ENCODE measurements at places on chromosomes 7 and 10. TPM values are rescaled to one million over a fixed set of nuclear protein-coding genes. Genes with fewer than 3 reads are reported as not detected.

PRPS1L1 gene
- not detected for total RNA-seq

EMX2 gene
- 0.12 TPM for total RNA-seq

RHBDD2 gene
- total RNA-seq: 31.5 TPM

HDAC9 gene
- total RNA-seq: 2.4 TPM

FXYD4 gene
- not detected for total RNA-seq

MMRN2 gene
- total RNA-seq: 0.70 TPM

PVRIG gene
- not detected for total RNA-seq

GPER1 gene
- total RNA-seq: 3.4 TPM

LRCH4 gene
- total RNA-seq: 46.8 TPM

JMJD1C gene
- 45.6 TPM for total RNA-seq

MYOZ1 gene
- total RNA-seq: not detected

GSTK1 gene
- total RNA-seq: 108 TPM

GPRIN2 gene
- total RNA-seq: not detected

SFMBT2 gene
- 1.3 TPM for total RNA-seq

CFAP69 gene
- 0.17 TPM for total RNA-seq

CTAGE6 gene
- total RNA-seq: not detected

PIP gene
- total RNA-seq: not detected

TAS2R4 gene
- 0.09 TPM for total RNA-seq

WEE2 gene
- total RNA-seq: not detected

ANXA11 gene
- 137 TPM for total RNA-seq

ITPRID1 gene
- total RNA-seq: not detected

MPP7 gene
- total RNA-seq: not detected

PILRA gene
- 2.2 TPM for total RNA-seq

SLC39A12 gene
- total RNA-seq: not detected

UCN3 gene
- total RNA-seq: not detected

GHRHR gene
- not detected for total RNA-seq

PAX4 gene
- total RNA-seq: not detected

CH25H gene
- total RNA-seq: 1.6 TPM

TSPAN13 gene
- total RNA-seq: 5.6 TPM

PNLIPRP2 gene
- total RNA-seq: not detected

BPGM gene
- 7.1 TPM for total RNA-seq

CNPY1 gene
- not detected for total RNA-seq

GPR85 gene
- total RNA-seq: 0.35 TPM

ZNF316 gene
- 10.1 TPM for total RNA-seq

ADAM12 gene
- 7.2 TPM for total RNA-seq

DYDC1 gene
- total RNA-seq: not detected

Data from pericardium fibroblast (primary cell).